ENCODE measurements at places on chromosomes 3 and 15.

- no peak for DNase-seq
These were observed 4.1 kb downstream of the SLC27A2 start for GRCh38 chr15:50186090-50186489.

GRCh38 chr3:112958811-112959560 lies 15.9 kb downstream of the CD200R1 start:
- DNase-seq: no peak

GRCh38 chr15:31551323-31551722 lies 224.7 kb downstream of the KLF13 start:
- DNase-seq: no peak

- DNase-seq: no peak
These were observed 3.4 kb downstream of the GXYLT2 start for GRCh38 chr3:72891053-72891855.

DNA sequence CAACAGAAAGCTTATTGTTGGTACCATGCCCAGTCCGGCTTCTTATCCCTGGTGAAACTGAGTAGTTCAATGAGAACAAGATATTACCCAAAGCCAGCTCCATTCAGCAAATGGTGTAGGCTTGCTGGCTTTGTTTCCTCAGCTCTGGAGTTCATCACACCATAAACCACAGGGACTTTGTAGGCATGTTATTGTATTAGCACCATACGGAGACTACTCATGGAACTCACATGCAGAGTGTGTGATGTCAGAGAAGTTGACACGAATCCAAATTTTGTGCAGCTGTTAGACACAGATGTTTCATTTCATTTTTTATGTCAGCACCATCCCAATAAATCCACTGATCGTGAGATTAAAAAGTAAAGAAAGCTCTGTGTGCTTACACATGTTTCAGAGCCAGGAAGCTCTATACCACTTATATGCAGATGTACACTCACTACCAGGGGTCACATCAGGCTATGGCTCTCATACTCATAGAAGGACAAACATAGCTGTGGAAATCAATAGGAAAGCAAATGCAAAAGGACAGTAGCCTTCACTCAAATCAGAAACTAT lies 63.4 kb upstream of the LEKR1 start:
- DNase-seq: no peak

All from posterior vena cava (tissue), 2 donors.